ENCODE measurements at places on chromosomes 7 and 10.

- DNase-seq: no peak
Observed at GRCh38 chr10:59709395-59710125, at the start of gene SLC16A9. Gene SLC16A9 (minus strand): TSS chr10:59709850. CDS start chr10:59684291, 25,559 bp downstream.

DNA sequence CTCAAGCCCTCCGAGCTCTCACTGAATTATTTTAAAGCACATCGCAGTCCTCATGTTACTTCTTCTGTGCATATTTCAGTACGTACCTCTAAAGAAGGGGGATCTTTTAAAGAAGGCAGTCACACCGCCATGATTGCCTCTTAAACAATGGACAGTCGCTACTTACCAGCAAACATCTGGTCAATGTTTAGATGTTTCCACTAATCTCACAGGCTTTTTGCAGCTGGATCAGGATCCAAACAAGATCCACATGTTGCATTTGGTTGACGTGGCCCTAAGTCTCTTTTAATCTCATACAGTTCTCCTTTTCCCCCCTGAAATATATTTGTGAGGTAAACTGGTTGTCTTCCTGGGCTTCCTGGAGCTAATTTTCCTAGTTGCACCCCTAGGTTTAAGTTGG is 50.0 kb downstream of the PRF1 start:
- no peak for DNase-seq

- DNase-seq: no peak
Observed at GRCh38 chr7:7851381-7851780, 117.2 kb upstream of the GLCCI1 start.

- DNase-seq: no peak
Observed at GRCh38 chr7:118079369-118079768, 104.6 kb upstream of the LSM8 start.

GRCh38 chr10:37957841-37958240 is 18.6 kb downstream of the ZNF25 start:
- no peak for DNase-seq

DNA sequence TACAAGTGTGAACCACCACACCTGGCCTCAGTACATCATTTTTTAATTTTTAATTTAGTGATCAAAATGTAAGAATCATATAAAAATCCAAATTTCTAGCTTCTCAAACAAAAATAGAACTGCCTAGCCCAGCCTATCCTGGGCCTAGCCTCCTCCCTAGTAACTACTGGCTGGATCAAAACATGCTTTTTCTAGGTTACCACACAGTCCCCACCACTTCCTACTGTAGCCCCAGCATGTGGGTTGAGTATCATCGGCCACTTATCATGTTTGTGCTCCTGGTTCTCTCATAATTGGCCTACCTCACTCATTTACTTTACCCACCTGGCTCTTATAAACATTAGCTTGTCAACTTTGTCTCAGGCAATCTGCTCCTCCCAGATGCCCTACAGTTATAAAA is 52.9 kb downstream of the DNAJC12 start:
- DNase-seq: no peak

DNA sequence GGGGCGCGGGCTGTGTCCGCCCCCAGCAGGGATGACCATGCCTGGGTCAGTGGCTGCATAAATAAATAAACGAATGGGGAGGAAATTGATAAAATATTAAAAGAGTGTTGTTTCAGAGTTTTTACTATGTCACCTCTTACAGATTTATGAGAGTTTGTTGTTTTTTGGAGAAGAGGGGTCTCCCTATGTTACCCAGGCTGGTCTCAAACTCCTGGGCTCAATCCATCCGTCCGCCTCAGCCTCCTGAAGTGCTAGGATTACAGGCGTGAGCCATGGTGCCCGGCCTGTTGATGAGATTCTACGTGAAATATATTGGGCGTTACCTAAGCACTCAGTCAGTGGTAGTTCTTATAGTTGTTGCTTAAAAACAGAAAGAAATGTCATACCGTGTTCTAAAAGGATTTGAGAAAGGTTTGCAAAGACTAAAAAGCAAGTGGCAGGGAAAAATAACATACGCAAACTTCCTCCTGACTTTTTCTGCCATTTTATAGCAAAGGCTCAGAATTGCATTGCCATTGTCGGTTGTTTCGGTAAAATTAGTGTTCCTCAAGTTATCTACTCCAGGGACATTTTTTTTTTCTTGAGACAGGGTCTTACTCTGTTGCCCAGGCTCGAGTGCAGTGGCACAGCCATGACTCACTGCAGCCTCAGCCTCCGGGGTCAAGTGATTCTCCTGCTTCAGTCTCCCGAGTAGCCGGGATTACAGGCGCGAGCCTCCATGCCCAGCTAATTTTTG is 39.5 kb upstream of the FOXK1 start:
- no peak for DNase-seq

- DNase-seq: no peak
Observed at GRCh38 chr7:50431316-50431715, 18.8 kb downstream of the FIGNL1 start.

All from skeletal muscle cell (primary cell).